ENCODE measurements at places on chromosomes 6 and 20. TPM values are rescaled to one million over a fixed set of nuclear protein-coding genes. Genes with fewer than 3 reads are reported as not detected.
A peak's percentile ranks its signal among the peaks of the same experiment; 100 is the strongest.

DNA sequence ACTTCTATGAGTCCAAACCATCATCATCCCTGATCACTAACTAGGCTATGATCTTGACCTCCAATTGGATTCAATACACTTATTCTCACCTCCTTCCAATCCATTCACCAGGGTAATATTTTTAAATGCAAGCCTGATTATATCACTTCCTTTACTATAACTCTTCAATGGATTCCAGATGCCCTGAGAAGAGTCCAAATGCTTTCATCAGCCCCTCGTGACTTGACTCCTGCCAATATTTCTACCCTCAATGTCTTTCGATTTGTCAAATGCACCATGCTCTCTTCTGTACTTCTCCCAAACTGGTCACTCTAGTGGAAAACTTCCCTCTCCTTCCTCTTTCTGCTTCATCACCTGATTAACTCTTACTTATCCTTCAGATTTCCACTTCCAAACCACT, 70.8 kb downstream of the CD164 start:
- no peak for DNase-seq
- no peaks in the 10 kb centered on the region for H3K4me1 ChIP-seq
- no peaks in the 10 kb centered on the region for H3K36me3 ChIP-seq

- peak overlapping the region; percentile 71 for H3K4me3 ChIP-seq
- DNase-seq = no peak
- no peaks in the 10 kb centered on the region for H3K36me3 ChIP-seq
- H3K27me3 ChIP-seq = peaks cover 85% of the 10 kb centered on the region
- H3K27ac ChIP-seq = peak overlapping the region; percentile 76
- H3K4me1 ChIP-seq = peaks cover 67% of the 10 kb centered on the region
These were observed 686 bp downstream of the COL12A1 start for GRCh38 chr6:75204959-75205775.

DNA sequence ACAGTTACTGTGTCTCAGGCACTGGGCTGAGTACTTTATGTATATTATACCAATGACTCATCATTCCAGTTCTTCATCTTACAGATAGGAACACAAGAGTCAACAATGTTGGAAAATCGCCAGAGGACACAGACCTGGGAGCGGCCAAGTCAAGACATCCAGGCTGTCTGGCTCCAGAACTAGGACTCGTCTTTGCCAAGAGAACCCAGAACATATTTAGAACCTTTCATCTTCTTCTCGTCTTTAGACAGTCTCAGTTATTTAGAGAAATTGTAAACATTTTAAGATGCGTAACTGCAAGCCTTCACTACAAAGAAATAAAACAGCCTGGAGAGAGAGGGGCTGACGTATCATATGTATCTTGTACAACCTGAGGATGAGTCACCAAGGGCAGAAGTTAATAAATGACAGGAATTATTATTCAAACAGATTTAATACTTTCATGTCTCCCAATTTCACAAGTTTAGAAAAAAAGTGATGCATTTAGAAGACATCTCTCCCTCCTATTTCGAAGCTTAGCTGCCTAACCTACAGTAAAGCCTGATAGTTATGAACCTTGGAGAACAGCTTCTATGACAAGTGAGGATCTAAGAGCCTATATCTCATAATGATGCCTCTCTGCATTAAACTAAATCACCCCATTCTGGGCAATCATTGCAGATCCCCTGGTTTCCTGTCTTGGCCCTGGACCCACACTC, 43.4 kb downstream of the SLC22A3 start:
- H3K27me3 ChIP-seq = no peaks in the 10 kb centered on the region
- no peak for DNase-seq
- no peaks in the 10 kb centered on the region for H3K4me1 ChIP-seq
- no peak overlapping the region for H3K4me3 ChIP-seq

- peaks cover 100% of the 10 kb centered on the region for H3K27me3 ChIP-seq
- H3K4me3 ChIP-seq = no peak overlapping the region
- H3K36me3 ChIP-seq = no peaks in the 10 kb centered on the region
These were observed 6.1 kb downstream of the FOXF2 start for GRCh38 chr6:1395506-1395905.

GRCh38 chr6:14094721-14095120, 22.9 kb upstream of the CD83 start:
- H3K4me1 ChIP-seq = no peaks in the 10 kb centered on the region
- no peak overlapping the region for H3K4me3 ChIP-seq
- peaks cover 18% of the 10 kb centered on the region for H3K27me3 ChIP-seq
- H3K36me3 ChIP-seq = no peaks in the 10 kb centered on the region

DNA sequence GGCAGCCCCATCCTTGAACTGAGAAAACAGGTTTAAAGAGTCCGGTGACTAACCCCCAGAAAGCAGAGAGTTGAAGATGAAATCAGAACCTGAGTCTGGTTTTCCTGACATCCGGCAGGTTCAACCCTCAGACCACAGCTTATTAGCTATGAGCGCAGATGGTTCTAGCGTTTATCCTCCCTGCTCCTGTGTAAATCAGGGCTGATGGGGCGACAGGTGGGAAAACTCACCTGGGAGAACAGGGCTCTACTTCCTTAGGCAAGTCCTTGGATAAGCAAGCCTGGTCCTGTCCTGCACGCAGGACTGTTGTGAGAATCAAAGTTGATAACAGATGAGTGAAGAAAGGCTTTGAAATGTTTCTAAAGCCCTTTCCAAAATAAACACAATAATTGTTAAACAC, 31.4 kb downstream of the GHRH start:
- no peak for DNase-seq
- H3K27ac ChIP-seq = no peak overlapping the region

DNA sequence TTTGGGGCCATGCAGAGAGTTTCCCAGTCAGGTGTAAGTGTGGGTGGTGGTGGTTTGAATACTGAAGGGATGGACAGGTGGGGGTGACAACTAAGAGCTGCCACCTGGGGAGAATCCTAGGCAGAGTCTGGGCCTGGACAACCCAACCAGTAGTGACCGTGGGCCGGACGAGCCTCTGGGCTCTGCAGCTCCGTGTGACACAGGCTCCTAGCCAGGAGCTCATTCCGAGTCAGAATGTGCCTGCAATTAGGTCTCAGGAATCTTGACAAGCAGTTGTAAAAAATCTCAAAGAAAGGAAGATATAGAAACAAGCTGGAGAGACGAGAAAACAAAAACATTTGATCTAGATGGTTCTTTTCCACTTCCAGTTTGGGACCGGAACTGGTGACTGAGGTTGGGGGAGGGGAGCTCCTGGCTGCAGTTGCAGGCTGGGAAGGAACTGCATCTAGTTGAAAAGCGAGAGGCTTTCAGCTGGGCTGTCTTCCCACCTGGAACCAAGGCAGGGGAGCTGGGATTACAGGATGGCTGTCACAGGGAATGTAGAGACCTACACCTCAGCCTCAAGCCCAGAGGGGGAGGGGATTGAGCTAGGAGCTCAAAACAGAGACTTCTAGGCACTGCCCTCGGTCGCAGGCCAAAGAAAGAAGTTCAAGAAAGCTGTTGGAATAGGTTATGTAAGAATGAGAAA, 156.9 kb downstream of the PAX1 start:
- no peaks in the 10 kb centered on the region for H3K36me3 ChIP-seq
- no peak overlapping the region for H3K27ac ChIP-seq
- no peak for DNase-seq

DNA sequence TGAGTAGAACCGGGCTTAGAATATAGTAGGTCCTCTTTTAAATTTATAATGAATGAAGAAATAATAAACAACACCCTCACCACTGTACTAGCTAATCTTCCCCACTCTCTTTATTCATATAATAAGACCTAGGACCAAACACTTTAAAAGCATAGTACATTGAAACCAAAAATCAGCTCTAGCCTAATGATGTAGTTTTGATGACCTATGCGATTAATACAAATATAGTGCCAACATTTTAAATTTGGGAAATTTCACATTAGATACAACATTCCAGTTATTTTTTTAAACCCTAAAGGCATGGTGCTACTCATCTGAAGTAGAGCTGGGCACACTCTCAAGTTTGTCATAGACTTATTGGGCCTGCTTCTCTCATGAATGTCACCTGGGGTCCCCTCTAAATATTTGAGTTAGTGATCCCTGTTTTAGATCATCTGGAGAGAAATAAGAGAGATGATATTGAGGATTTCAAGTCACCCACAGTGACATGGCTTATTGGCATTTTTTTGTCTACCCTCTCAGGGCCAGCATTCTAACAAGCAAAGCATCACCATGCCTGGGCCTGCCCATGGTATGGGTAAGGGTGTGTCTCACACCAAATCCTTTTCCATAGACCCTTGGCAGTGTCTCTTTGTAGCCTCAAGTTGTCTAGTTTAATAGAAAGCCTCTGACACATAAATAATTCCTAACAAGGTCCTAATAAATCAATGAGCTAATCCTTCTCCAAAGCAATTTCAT, 319.8 kb downstream of the HIVEP2 start:
- H3K27ac ChIP-seq = no peak overlapping the region
- H3K36me3 ChIP-seq = no peaks in the 10 kb centered on the region
- H3K27me3 ChIP-seq = no peaks in the 10 kb centered on the region

DNA sequence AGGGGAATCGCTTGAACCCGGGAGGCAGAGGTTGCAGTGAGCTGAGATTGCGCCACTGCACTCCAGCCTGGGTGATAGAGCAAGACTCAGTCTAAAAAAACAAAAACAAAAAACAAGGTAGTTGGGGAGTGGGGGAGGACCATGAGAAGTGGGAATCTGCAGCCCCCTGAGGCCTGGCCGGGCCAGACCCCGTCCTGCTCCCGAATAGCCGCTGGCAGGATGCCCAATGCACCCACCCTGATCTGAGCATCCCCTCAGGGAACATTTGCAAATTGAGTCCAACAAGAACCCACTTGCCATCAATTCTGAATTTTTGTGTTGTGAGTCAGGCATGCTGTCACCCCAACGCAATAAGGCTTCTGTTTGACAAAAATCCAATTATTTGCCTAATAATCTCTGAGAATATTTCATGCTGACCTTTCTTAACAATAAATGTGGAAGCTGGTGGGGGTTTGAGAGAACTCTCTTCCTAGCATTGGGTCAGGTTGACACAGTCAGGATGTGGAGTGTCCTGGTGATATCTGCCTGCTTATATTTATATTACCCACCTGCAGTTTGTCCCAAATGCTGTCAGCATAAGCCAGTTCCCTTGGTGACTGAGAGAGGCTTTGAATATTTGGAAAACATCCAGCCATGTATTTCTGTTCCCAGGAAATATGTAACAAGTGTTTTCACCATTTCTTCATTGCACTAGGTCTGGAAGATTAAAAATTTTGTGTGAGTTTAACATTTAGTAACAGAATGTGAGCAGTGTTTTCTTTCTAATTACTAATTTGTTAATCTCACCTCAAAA, 28.4 kb upstream of the FRMD1 start:
- H3K27me3 ChIP-seq = peaks cover 12% of the 10 kb centered on the region
- no peak overlapping the region for H3K27ac ChIP-seq
- DNase-seq = peak; percentile 19
- H3K36me3 ChIP-seq = no peaks in the 10 kb centered on the region
- H3K4me3 ChIP-seq = no peak overlapping the region

DNA sequence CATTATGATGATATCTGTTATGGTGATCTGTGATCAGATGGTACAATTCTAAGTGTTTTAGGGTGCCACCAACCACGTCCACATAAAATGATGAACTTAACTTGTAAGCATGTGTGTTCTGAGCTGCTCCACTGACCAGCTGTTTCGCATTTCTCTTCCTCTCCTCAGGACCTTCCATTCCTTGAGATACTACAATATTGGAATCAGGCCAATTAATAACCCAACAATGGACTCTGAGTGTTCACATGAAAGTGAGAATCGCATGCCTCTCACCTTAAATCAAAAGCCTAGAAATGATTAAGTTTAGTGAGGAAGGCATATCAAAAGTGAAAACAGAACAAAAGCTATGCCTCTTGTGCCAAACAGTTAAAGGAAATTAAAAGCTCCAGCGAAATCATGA, 114.6 kb downstream of the MAN1A1 start:
- peaks cover 13% of the 10 kb centered on the region for H3K36me3 ChIP-seq
- no peak overlapping the region for H3K27ac ChIP-seq
- no peaks in the 10 kb centered on the region for H3K27me3 ChIP-seq
- H3K4me1 ChIP-seq = no peaks in the 10 kb centered on the region
- no peak for DNase-seq
- H3K4me3 ChIP-seq = no peak overlapping the region

- DNase-seq = no peak
- H3K4me3 ChIP-seq = no peak overlapping the region
- H3K27me3 ChIP-seq = no peaks in the 10 kb centered on the region
These were observed 13.3 kb upstream of the NHSL1 start for GRCh38 chr6:138512609-138513008.

GRCh38 chr20:44632103-44632752, 19.3 kb downstream of the ADA start:
- H3K4me1 ChIP-seq = peaks cover 70% of the 10 kb centered on the region
- no peak for DNase-seq
- H3K27ac ChIP-seq = peak overlapping the region; percentile 54

GRCh38 chr6:85077098-85077497, 312.7 kb upstream of the TBX18 start:
- DNase-seq = no peak
- H3K4me1 ChIP-seq = no peaks in the 10 kb centered on the region
- no peak overlapping the region for H3K4me3 ChIP-seq
- no peaks in the 10 kb centered on the region for H3K27me3 ChIP-seq

DNA sequence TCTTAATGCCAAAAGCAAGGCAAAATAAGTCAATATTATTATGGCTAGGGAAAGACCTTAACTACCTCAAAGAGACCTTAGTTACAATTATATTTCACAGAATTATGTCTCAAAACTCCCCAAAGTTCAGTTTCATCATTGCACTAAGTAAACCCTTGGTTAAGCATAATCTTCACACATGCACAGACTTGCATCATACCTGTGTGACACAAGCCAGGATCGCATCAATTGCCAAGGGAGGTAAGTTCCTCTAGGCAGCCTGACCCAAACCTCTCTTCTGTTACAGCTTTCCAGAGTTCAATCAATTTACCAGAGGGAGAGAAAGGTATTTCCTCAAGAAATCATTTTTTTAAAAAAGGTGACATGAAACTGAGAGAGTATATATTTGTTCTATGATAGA, 31.9 kb upstream of the PRSS35 start:
- no peak for DNase-seq
- H3K27ac ChIP-seq = no peak overlapping the region
- H3K36me3 ChIP-seq = no peaks in the 10 kb centered on the region
- H3K4me1 ChIP-seq = no peaks in the 10 kb centered on the region
- no peaks in the 10 kb centered on the region for H3K27me3 ChIP-seq
- no peak overlapping the region for H3K4me3 ChIP-seq

STX16 gene
- 28.0 TPM for total RNA-seq

NMBR gene
- total RNA-seq = not detected

HSD17B8 gene
- 18.2 TPM for total RNA-seq

NOTCH4 gene
- total RNA-seq = 23.0 TPM

HLA-DRB5 gene
- 14.3 TPM for total RNA-seq

ZC3H12D gene
- 0.25 TPM for total RNA-seq

BIRC7 gene
- total RNA-seq = 0.27 TPM
